NCI-H82 (cell line): ENCODE measurements at places on chromosomes 5 and 9.

- no peak for DNase-seq
Observed at GRCh38 chr5:42572313-42572712, 149.1 kb downstream of the GHR start.

- no peak for DNase-seq
Observed at GRCh38 chr5:107652408-107652807, 18.3 kb downstream of the EFNA5 start.

DNA sequence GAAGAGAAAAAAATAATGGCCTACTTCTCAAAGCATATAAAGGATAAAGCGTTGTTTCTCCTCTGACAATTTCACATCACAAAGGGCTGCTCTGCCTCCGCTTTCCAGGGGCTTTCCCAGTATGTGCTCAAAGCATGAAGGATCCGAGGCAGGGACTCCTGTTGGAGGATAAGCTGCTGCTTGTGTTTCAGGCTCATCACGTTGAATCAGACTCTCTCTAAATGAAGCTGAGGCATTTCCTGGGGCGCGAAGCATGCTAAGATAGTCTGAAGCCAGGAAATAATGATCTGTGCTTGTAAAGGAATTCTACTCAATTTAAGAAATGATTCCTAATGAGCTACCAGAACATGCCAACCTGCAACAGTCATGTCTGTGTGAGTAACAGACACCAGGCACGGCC lies 97.5 kb downstream of the MARCHF11 start:
- no peak for DNase-seq

- DNase-seq: peak; percentile 71
Observed at GRCh38 chr5:10275991-10276390, 25.9 kb downstream of the CCT5 start.

GRCh38 chr9:84823421-84824271 lies 154.1 kb downstream of the NTRK2 start:
- DNase-seq: no peak
